Spleen (tissue), 13 donors: ENCODE measurements at places on chromosomes 16 and 17. TPM values are rescaled to one million over a fixed set of nuclear protein-coding genes. Genes with fewer than 3 reads are reported as not detected.
A peak's percentile ranks its signal among the peaks of the same experiment; 100 is the strongest.

The CMTM2 gene
- total RNA-seq: 3.3 TPM

The HIGD1B gene
- total RNA-seq: not detected

The TBC1D3H gene
- total RNA-seq: not detected

The SLC6A2 gene
- not detected for total RNA-seq

- peak; percentile 69 for DNase-seq
- peaks cover 15% of the 10 kb centered on the region for H3K36me3 ChIP-seq
- H3K27ac ChIP-seq: no peak overlapping the region
- H3K27me3 ChIP-seq: peaks cover 4% of the 10 kb centered on the region
These were observed 49.3 kb downstream of the B9D1 start for GRCh38 chr17:19313066-19313745.

- H3K4me3 ChIP-seq: no peak overlapping the region
- H3K27me3 ChIP-seq: no peaks in the 10 kb centered on the region
- peak; percentile 24 for DNase-seq
- H3K27ac ChIP-seq: peak overlapping the region; percentile 24
These were observed 9.8 kb upstream of the LASP1NB start for GRCh38 chr17:38915639-38915995.
